ENCODE measurements at places on chromosomes 3 and 15.

DNA sequence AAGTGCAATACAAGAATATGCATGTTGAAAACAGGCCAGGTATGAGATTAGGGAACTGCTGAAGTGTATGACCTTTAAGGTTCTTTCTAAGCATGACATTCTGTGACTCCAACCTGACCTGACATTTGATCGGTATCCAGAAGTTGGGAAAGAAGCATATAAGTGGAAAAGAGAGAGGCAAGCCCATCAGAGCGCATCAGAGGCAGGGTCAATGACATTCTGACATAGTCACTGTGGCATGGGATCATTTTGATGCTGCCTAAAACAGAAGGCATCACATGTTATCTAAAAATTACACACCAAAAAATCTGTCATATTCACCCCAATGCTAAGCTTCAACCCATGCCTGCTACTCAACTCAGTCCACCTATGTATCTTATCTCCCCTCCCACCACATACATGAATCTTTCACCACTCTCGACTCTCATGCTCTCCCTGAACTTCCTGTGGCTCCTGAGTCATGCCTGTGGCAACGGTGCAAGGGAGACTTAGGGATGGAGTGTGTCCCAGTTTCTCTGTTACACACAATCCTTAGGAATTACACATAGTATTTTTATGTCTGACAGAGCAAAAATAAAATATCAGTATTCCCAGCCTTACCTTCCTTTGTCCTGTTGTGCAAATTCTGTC is 20.5 kb upstream of the LRRN1 start:
- DNase-seq, result peak; percentile 75

GRCh38 chr15:41994772-41995475 is 22.6 kb upstream of the EHD4 start:
- DNase-seq, result no peak

GRCh38 chr15:57586661-57587424 is 4.9 kb upstream of the MYZAP start:
- no peak for DNase-seq

DNA sequence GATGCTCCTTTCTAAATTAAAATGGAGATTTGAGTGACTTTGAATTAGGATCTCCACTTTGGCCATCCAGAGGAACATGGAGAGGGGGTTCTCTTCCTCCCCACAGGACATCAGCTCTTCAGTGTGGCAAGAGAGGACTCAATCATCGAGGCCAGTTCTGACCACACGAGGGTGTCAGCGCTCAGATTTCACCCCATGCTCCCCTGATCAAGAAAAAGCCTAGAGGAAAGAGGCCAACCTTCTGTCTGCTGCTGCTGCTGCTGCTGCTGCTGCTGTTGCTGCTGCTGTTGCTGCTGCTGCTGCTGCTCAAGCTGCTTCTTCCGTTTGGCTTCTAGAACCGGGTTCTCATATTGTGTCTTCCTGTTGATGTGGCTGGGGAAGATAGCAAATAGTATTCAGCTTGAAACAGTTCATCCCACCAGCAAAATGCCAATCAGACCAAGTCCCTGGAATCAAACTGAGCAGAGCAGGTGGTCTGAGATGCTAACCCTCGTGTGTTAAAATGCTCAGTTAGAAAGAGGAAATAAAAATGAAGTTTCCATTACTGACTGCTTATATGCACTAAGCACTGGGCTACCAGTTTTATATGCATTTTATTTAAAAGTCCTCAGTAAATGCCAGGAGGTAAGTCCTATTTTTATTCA is 599.0 kb downstream of the MAGI1 start:
- DNase-seq, result peak; percentile 60

Data from fibroblast of skin of right biceps (primary cell).